T-cell (primary cell): ENCODE measurements at places on chromosomes 4 and X. TPM values are rescaled to one million over a fixed set of nuclear protein-coding genes. Genes with fewer than 3 reads are reported as not detected.

GRCh38 chrX:98380556-98380955, 1496.8 kb downstream of the RPA4 start:
- no peak for DNase-seq

- no peak for DNase-seq
Observed at GRCh38 chrX:150451953-150452352, 88.8 kb downstream of the MAMLD1 start.

Gene SMR3B
- total RNA-seq: not detected

Gene OTUD6A
- total RNA-seq: not detected

- no peak for DNase-seq
Observed at GRCh38 chrX:7689791-7690412, 153.1 kb upstream of the VCX start.

Gene LONRF3
- total RNA-seq: 3.6 TPM

Gene C4orf51
- not detected for total RNA-seq

DNA sequence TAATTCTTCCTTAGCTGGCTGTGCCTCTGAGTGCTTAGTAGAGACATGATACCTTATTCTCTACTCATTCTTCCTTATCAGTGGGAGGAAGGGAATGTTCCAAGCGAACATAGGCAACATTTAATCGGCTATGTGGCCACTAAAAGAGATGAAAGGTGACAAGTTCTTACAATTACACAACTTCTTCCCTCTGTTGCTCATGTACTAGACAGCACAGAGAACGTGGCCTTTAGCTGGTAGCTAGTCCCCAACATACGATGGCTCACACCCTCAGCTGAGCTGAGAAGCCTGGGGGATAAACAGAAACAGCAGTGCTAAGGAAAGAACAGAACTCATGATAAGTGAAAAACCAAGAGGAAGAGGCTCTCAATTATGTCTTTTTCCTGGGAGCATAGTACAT, 52.2 kb downstream of the APOO start:
- DNase-seq: no peak
